Naive B cell (primary cell): ENCODE measurements at places on chromosomes 11 and 22. TPM values are rescaled to one million over a fixed set of nuclear protein-coding genes. Genes with fewer than 3 reads are reported as not detected.

CCDC188 gene
- polyA plus RNA-seq: not detected

DNAJB13 gene
- 0.38 TPM for polyA plus RNA-seq

HIC2 gene
- 0.64 TPM for polyA plus RNA-seq

RCOR2 gene
- polyA plus RNA-seq: not detected

CDPF1 gene
- polyA plus RNA-seq: 26.3 TPM

LMO1 gene
- polyA plus RNA-seq: not detected

PRG2 gene
- polyA plus RNA-seq: not detected

PIK3C2A gene
- polyA plus RNA-seq: 13.4 TPM

TM7SF2 gene
- 14.3 TPM for polyA plus RNA-seq

- DNase-seq: no peak
Measured at GRCh38 chr11:46497498-46497897, 96.3 kb downstream of the AMBRA1 start.

GRCh38 chr11:130995266-130995665 lies 79.0 kb upstream of the SNX19 start:
- DNase-seq: no peak

- no peak for DNase-seq
Measured at GRCh38 chr11:9732453-9732852, 68.6 kb downstream of the SWAP70 start.

GRCh38 chr11:75510004-75510722 lies 15.6 kb downstream of the GDPD5 start:
- no peak for DNase-seq

DNA sequence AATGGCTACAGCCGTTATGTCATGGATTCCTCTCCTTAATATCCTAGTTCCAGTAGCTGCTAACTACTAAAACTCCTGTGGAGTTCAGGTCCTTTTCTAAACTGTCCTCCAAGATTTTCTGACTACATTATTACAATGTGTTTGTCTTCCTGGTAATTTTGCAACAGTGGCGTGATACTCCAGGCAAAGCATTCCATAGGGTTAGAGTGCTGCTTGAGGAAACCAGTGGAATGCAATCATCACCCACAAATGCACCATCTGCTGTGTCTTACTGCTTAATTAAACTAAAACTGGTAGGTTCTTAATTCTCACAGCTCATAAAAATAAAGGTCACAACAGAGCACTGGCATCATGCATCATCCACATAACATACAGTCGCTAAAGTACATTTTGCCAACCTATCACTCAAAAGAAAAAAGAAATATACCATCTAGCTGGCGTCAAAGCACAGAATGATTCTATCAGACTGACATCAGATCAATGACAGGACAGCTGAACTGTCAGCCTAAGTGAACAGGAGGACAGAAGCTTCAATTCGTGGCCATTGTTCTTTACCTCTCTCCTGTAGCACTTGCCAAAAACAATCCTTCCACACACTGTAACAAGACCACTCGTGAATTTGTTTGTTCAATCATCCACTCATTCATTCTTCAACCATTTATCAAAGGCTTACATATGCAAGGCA lies 182.5 kb downstream of the CADM1 start:
- DNase-seq: no peak

- no peak for DNase-seq
Measured at GRCh38 chr22:19800761-19801244, 40.2 kb downstream of the TBX1 start.

GRCh38 chr11:42890773-42891172 lies 421.0 kb upstream of the API5 start:
- DNase-seq: no peak

DNA sequence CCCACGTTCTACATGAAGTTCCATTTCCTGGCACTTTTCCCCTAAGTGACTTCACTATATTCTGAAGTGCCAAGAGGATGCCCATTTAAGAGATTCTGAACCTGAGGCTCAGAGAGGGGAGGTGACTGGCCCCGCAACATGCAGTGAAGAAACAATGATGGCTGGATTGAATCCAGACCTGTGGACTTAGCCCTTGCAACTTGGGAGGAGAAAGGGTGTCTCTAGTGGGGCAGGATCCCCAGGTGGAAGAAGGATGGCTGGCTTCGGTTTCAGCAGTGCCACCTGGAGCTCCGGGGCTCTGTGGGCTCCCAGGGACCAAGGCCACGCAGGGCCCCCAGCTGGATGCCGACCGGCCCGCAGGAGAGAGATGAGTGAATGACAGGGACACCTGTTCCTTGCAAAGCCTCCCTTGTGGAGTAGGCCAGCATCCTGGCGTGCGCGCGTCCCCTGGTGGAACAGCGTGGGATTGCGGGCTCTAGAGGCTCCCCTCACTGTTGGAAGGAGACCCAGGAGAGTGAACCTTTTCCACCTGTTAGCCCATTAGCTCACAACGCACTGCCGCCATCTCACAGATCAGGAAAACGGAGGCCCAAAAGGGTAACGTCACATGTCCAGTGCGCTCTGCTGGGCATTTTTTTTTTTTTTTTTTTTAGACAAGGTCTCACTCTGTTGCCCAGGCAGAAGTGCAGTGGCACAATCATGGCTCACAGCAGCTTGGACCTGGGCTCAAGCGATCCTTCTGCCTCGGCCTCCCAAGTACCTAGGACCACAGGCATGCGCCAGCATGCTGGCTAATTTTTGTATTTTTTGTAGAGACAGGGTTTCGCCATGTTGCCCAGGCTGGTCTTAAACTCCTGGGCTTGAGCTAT lies 104.7 kb downstream of the KIAA1671 start:
- DNase-seq: no peak

DNA sequence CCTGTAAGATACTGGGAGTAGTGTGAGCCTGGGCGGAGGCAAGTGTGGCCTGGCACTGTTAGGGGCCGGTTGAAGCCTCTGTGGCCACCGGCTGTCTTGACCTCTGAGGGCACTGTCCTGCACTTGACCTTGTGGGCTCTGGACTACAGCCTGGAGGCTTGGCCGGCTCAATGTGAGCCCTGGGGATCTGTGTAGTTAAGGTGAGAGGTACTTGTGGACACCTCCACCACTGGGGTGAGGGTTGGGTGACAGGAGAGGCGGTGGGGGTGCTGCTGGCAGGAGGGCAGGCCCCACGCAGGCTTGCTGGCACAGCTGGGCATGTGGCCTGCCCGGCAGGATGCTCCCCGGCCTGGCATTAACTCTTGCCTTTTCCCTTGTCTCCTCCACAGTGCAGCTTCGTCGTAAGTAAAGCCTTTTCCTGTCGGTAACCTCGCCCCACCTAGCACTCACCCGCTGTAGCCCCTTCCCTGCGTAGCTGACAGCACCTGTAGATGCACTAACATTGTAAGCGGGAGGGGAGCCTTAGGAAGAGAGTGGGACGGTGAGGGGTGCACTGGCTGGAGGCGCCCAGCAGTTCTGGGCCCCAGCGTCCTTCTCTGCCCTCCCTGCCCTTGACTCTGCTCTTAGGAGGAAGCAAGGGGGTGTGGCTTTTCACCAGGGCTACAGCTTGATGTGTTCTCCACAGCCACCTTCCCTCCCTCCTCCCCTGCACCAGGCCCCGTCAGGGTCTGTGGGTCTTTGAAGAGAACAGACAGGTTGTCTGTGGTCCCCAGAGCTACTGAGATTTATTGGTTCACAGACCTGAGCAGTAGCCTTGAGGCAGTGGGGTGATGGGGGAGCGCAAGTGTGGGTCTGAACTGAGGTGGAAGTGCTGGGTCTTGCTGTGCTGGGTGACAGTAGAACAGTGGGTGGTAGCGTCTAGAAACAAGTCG lies 17.6 kb downstream of the INCENP start:
- no peak for DNase-seq

- no peak for DNase-seq
Measured at GRCh38 chr11:67372321-67372992, 941 bp downstream of the CLCF1 start.

- DNase-seq: no peak
Measured at GRCh38 chr11:2814751-2815150, 70.8 kb downstream of the CDKN1C start.

DNA sequence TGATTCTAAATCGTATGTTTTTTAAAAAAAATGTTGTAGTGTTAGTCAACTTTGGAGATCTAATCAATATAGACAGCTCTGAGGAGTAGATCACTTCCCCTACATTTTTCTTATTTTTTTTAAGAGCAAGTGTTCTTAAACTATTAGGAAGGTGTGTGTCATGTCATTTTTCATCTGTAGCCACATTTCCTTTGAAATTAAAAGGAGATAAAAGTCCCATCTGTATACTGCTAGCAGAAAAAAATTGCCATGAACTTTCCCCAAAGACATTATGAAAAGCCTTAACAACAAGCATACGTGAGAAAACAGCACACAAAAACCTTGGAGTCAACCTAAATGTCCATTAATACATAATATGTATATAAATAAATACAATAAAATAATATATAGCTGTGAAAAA lies 286.6 kb downstream of the ETS1 start:
- DNase-seq: no peak

GRCh38 chr11:59728154-59728553 lies 14.5 kb upstream of the OR10V1 start:
- no peak for DNase-seq

DNA sequence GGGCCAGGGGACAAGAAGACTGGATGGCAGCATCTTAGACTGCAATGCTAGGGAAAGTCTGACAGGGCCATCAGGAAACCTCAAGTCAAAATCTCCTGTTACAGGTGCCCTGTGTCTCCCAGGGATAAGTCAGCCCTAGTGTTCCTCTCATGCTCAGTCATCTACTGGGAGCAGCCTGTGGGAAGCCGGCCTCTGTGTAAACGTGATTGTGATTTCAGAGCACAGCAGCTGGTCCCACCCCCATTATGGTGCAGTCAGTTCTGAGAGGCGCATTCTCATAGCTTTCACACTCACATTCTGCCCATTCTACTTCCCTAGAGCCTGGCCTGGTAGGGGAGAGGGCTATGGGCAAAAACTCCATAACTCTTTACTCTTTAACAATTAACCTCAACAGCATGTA lies 7.2 kb upstream of the SLN start:
- no peak for DNase-seq

GRCh38 chr11:111603611-111604130 lies 1.4 kb downstream of the SIK2 start:
- DNase-seq: no peak

- DNase-seq: no peak
Measured at GRCh38 chr11:70699294-70700221, 301.2 kb downstream of the CTTN start.

DNA sequence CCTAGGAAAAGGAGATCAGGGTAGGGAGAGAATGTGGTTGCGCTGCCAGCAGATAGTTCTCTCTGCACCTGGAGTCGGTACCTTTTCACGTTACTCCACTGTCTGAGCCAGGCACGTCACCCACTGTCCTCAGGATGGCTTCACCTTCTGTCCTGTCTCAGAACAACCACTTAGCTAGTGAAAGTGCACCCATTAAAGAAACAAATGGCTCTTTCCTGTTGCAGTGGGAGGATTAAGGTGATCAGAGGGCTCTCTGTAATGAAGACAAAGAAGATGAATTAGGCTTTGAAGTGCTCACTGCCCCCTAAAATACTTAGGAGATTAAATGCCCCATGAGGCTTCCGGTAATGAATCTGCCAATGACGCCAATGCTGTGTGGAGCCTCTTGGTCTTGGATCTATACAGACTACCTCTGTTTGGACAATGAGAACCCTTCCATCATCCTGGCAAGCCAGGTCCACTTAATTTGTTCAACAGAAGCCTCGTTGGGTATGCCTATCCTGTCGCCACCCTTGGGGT lies 113.7 kb downstream of the INSC start:
- no peak for DNase-seq

- no peak for DNase-seq
Measured at GRCh38 chr22:37172266-37173245, 15.5 kb downstream of the C1QTNF6 start.

DNA sequence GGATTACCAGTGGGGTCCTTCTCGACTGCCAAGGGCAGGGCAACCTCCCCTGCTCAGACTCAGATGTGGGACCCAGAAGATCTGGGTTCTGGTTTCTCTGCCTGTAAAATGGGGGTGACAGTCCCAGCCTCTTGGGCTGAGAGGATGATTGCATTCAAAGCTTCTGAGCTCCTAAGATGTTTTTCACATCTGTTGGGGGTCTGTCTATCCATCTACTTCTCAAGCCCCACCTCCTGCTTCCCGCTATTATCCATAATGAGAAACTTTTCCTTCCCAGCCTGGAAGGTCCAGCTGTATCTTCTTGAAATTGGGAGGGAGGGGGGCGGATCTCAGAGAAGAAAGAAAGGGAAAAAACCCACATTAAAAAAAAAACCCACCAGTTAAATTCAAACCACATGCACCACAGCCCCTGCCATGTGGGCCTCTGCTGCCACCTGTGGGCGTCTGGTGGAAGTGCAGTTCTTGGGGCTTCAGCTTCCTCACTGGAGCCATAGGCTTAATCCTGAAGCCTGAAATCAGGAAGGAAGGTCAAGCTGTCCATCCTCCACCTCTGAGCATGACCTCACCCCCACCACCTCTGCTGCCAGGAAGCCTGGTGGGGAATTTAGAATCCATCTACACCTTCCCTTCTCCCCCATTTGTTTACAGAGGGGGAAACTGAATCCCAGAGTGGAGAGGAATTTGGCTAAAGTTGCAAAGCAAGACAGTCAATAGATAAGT lies 27.3 kb downstream of the ARHGEF17 start:
- DNase-seq: peak; percentile 69

DNA sequence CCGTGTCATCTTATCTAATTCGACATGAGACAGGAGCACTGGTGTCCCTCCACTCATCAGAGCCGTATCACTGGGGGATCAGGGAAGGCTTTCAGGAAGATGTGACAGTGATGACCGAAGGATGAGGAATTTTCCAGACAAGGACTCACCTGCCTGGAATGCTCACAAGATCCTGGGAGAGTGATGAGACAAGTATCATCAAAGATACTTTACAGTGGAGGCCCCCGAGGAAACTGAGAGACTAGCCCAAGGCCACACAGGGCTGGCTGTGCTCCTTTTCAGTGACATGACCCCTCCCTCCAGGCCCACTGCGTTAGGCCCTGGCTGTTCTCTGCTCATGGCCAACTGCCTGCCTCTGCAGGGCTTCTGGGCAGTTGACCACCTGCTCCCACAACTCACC lies 13.0 kb downstream of the CLPB start:
- no peak for DNase-seq

GRCh38 chr11:75199412-75199955 lies 41.1 kb upstream of the TPBGL start:
- DNase-seq: no peak

GRCh38 chr11:120167659-120168058 lies 29.7 kb upstream of the TRIM29 start:
- DNase-seq: no peak

DNA sequence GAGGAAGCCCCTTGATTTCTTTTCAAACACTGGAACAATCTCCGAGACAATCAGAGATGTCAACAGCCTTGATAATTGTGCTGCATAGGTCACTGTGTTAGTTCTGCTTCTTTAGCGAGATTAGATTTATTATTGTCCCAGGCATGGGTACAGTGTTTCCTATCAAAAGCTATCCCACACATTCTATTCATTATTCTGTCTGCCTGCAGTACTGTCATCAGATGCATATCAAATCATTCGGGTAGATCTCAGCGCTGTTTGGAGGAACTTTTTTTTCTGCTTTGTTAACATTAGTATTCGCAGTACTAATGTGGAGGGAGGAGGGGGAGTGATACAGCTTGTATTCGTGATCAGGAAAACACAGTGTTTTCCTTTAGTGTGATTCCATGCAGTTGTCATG lies 208.0 kb downstream of the C11orf91 start:
- DNase-seq: no peak

- no peak for DNase-seq
Measured at GRCh38 chr22:29344137-29344536, 28.6 kb upstream of the RASL10A start.

- DNase-seq: no peak
Measured at GRCh38 chr11:803770-804598, 1.0 kb downstream of the PIDD1 start.

- peak; percentile 8 for DNase-seq
Measured at GRCh38 chr11:8384199-8384821, 120.6 kb upstream of the LMO1 start.

- no peak for DNase-seq
Measured at GRCh38 chr11:33692013-33692504, 8.6 kb downstream of the C11orf91 start.

GRCh38 chr11:2400762-2401435 lies 349 bp downstream of the TSSC4 start:
- no peak for DNase-seq
